ENCODE measurements at places on chromosomes 6 and 20.

- H3K27ac ChIP-seq, result no peak overlapping the region
- no peaks in the 10 kb centered on the region for H3K36me3 ChIP-seq
- H3K4me3 ChIP-seq, result no peak overlapping the region
- no peaks in the 10 kb centered on the region for H3K4me1 ChIP-seq
These were observed 711.9 kb upstream of the EPHA7 start for GRCh38 chr6:94131271-94131670.

DNA sequence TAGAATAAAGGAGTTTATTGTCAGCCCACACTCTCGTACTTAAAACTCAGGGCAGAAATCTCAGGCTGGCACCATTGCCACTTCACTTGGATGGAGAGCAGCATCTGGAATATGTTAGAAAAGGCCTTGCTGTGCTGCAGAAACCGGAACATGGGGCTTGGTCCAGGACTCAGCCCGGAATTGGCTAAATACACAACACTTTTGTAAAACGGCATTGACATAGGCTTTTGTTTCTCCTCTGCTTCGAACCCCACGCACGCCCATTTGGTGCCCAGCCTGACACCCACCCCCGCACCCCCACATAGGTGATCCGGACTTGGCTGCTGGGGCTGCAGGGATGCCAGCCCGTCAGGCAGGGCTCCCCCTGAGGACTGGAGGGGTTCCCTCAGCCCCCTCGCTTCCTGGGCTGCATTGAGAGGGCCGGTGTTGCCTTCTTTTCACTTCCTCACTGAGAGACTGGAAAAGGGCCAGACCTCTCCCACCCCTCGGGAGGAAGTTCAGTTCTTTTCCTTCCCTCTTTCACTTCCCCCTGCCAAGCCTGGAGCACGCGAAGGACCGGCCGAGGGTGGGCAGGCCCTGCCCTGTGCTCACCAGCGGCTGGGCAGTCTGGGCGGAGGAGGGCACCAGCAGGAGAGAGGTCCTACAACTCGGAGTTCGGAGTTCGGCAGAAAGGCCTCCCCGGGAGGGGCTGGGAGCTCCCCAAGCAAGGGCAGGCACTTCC lies 17.9 kb upstream of the CST3 start:
- H3K4me3 ChIP-seq, result no peak overlapping the region
- H3K27me3 ChIP-seq, result peaks cover 20% of the 10 kb centered on the region
- no peaks in the 10 kb centered on the region for H3K4me1 ChIP-seq
- H3K36me3 ChIP-seq, result no peaks in the 10 kb centered on the region

DNA sequence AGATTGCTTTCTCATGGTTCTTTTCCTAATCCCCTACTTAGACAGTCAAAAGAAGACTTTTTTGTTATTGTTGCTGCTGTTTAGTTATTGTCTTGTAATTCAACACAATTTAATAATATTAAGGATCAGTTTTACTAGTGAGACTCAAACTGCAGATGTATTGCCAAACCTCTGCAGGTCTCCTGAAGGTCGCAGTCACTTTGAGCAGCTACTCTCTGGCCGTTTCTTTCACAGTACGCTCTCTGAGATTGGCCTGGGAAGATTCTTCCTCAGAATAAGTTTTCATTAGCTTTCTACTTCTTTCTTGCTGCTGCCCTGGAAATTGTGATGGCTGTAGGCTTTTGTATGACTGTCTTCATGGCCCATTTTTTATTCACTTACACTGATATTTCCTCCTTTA lies 930.8 kb downstream of the QKI start:
- H3K4me1 ChIP-seq, result no peaks in the 10 kb centered on the region
- DNase-seq, result no peak
- H3K27me3 ChIP-seq, result no peaks in the 10 kb centered on the region
- no peaks in the 10 kb centered on the region for H3K36me3 ChIP-seq
- no peak overlapping the region for H3K27ac ChIP-seq
- H3K4me3 ChIP-seq, result no peak overlapping the region

DNA sequence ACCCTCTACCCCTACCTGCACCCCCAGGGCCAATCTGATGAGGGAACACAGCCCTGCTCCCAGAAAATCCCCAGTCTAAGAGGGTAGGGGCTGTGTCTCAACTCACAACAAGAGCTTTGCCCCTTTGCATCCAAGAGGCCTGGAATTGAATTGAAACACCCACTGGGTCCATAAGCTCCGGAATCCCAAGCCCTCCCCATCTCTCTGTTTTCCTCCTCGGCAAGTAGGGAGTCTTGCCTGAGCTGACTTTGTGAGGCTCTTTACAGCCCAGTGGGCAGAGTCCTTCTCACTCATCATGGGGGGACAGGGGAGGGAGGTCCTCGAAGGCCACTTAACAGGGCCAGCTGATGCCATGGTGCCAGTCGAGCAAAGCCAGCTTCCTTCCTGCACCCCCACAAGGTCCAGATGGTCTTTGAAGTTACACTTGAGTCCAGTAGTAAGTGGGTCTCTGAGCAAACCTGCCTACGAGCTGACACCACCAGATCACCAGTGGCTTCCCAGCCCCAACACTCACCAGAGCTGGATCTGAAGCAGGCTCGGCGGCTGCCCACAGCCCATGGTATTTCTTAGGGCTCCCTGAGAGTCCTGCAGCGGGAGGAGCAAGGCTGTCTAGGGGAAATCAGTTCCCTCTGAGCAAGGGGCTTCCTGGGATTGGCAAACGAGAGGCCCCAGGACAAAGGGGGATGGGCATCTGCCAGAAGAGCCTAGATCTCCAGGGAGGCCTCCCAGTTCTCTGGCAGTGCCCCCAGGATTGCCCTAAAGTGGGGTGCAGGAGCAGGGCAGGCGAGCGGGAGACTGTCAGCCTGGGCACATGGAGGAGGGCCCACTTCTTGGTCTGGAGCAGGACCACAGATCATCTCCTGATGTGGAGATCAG lies 144.5 kb downstream of the VEGFA start:
- H3K36me3 ChIP-seq, result no peaks in the 10 kb centered on the region
- no peak overlapping the region for H3K27ac ChIP-seq
- H3K4me3 ChIP-seq, result no peak overlapping the region
- DNase-seq, result no peak
- peaks cover 37% of the 10 kb centered on the region for H3K27me3 ChIP-seq

DNA sequence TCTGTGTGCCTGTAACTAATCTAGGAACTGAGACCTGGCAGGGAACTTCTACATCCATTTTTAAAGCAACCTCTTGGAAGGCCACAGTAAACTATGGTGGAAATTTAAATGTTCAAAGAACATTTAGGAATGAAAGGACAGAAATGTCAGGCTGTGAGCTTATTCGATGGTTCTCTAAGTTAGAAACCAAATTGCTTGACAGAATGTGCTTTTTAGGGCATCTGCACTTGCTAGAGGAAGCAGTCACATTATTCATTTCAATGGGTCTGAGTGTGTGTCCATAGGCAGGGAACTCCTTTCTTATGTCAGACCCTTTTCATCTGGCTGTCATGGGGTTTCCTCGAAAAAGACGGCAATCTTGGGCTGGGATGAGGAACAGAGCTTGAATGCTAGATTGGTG lies 84.4 kb downstream of the PPP1R14C start:
- H3K27ac ChIP-seq, result no peak overlapping the region
- DNase-seq, result no peak
- no peak overlapping the region for H3K4me3 ChIP-seq
- no peaks in the 10 kb centered on the region for H3K4me1 ChIP-seq
- H3K36me3 ChIP-seq, result no peaks in the 10 kb centered on the region

DNA sequence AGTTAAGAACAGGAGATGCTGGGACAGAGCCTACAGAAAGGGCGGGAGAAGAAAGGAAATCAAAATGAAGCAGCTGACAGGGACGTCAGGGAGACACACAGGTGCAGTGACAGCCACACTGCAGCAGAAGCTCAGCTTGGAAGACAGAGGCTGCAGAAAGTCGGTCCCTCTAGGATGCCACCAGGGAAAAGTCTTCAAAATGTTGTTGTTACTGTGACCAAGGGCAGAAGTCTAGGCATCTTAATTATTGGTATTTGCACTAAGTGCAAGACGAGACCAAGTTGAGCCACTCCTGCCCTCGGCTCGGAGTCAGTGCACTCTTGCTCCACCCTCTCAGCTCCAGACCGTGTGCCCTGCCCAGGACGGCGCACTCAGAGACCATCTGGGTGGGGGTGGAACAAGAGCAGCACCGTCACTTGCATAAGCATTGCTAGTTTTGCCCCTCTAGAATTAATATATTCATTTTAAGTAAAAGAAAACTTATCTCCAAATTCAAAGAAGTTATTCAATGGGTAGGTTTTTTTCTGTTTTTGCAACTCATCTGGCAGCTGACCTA lies 2.6 kb downstream of the PRR18 start:
- H3K4me1 ChIP-seq, result peaks cover 3% of the 10 kb centered on the region
- no peak overlapping the region for H3K27ac ChIP-seq
- H3K4me3 ChIP-seq, result no peak overlapping the region

- peaks cover 62% of the 10 kb centered on the region for H3K27me3 ChIP-seq
- peaks cover 2% of the 10 kb centered on the region for H3K36me3 ChIP-seq
- H3K27ac ChIP-seq, result no peak overlapping the region
- no peak for DNase-seq
These were observed 4.6 kb upstream of the SOX18 start for GRCh38 chr20:64053841-64054661.

DNA sequence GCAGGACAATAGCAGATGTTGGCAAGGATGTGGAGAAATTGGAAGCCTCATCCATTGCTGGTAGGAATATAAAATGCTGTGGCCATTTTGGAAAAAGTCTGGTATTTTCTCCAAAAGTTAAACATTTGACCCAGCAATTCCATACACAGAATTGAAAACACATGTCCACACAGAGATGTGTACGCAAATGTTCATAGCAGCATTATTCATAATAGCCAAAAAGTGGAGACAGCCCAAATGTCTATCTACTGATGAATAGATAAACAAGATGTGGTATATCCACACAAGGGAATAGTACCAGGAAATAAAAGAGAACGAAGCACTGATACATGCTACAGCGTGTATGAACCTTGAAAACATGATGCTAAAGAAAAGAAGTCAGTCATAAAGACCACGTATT lies 40.5 kb downstream of the CFAP61 start:
- no peak overlapping the region for H3K4me3 ChIP-seq
- no peak for DNase-seq
- no peaks in the 10 kb centered on the region for H3K4me1 ChIP-seq
- H3K36me3 ChIP-seq, result no peaks in the 10 kb centered on the region
- H3K27ac ChIP-seq, result no peak overlapping the region
- no peaks in the 10 kb centered on the region for H3K27me3 ChIP-seq

- H3K36me3 ChIP-seq, result no peaks in the 10 kb centered on the region
- H3K4me1 ChIP-seq, result no peaks in the 10 kb centered on the region
- no peak overlapping the region for H3K4me3 ChIP-seq
- H3K27me3 ChIP-seq, result peaks cover 4% of the 10 kb centered on the region
- no peak for DNase-seq
These were observed 18.4 kb downstream of the SLC22A23 start for GRCh38 chr6:3438190-3439167.

DNA sequence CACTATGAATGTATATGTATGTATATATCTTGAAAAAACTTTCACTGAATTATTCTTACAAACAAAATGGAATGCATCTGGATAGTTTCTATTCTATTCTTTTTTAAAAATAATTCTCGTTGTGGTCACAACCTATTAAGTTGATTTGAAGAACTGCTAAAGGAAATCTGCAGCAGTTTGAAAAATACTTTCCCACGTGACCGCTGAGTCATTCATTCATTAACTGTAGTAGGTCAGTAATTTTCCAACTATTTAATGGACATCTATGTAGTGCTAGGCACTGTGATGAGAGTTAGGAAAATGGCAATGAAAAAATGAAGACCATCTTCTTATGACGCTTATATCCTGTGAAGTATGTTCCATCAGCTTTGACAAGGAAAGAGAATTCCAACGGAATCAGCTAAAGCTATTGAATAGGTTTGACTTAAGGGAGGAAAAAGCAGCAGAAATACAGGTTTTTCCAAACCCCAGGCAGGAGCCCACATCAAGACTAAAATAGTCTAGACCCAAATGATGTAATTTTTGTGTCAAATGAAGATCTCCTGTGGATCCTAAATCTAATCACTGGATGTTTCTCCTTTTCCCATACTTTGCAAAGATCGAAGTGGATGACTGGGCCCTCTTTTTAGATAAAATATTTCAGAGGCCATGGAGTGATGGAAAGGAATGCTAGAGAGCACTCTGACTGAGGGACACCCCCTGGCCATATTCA lies 4.1 kb upstream of the EFHC1 start:
- H3K27me3 ChIP-seq, result peaks cover 3% of the 10 kb centered on the region
- no peak for DNase-seq
- no peaks in the 10 kb centered on the region for H3K36me3 ChIP-seq
- no peak overlapping the region for H3K27ac ChIP-seq

- DNase-seq, result no peak
- peak overlapping the region; percentile 87 for H3K27ac ChIP-seq
- H3K27me3 ChIP-seq, result peaks cover 28% of the 10 kb centered on the region
- H3K36me3 ChIP-seq, result peaks cover 8% of the 10 kb centered on the region
- peak overlapping the region; percentile 80 for H3K4me3 ChIP-seq
These were observed 5.9 kb downstream of the TP53INP2 start for GRCh38 chr20:34709831-34710567.

- no peaks in the 10 kb centered on the region for H3K36me3 ChIP-seq
- H3K27ac ChIP-seq, result no peak overlapping the region
These were observed 272.8 kb downstream of the TRDN start for GRCh38 chr6:123363912-123364311.

GRCh38 chr6:44056392-44057237 lies 70.6 kb downstream of the MRPL14 start:
- H3K4me1 ChIP-seq, result peaks cover 5% of the 10 kb centered on the region
- peaks cover 54% of the 10 kb centered on the region for H3K27me3 ChIP-seq
- H3K36me3 ChIP-seq, result no peaks in the 10 kb centered on the region
- DNase-seq, result no peak
- no peak overlapping the region for H3K4me3 ChIP-seq

GRCh38 chr6:122790423-122791309 lies 1.6 kb downstream of the SMPDL3A start:
- DNase-seq, result no peak
- no peaks in the 10 kb centered on the region for H3K36me3 ChIP-seq
- H3K27me3 ChIP-seq, result peaks cover 66% of the 10 kb centered on the region
- H3K27ac ChIP-seq, result no peak overlapping the region

GRCh38 chr6:4059115-4059777 lies 19.7 kb downstream of the FAM217A start:
- DNase-seq, result peak; percentile 61
- H3K4me1 ChIP-seq, result peaks cover 29% of the 10 kb centered on the region
- no peaks in the 10 kb centered on the region for H3K27me3 ChIP-seq
- peaks cover 62% of the 10 kb centered on the region for H3K36me3 ChIP-seq
- H3K4me3 ChIP-seq, result peak overlapping the region; percentile 5
